ENCODE measurements at places on chromosomes 2 and 18. TPM values are rescaled to one million over a fixed set of nuclear protein-coding genes. Genes with fewer than 3 reads are reported as not detected.

The CTDSP1 gene
- 85.8 TPM for total RNA-seq

The COL4A3 gene
- not detected for total RNA-seq

The GALNT3 gene
- 1.9 TPM for total RNA-seq

The RFTN2 gene
- not detected for total RNA-seq

The ITGA6 gene
- total RNA-seq = 7.9 TPM

DNA sequence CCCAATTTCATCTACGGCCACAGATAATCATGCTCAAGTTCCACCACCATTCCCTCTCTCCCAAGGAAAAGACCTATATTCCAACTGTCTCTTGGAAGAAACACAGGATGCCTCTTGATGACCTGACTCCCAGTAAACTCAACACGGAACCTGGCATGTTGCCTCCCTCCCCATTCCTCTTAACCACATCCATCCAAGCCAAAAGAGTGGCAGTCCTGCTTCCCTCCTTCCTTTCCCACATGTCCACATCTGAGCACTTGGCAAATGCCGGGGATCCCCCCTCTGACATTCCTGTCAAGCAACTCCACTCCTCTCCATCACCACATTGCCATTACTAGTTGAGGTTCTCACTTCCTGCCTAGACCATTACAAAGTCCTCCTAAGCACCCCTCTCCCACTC lies 49.4 kb downstream of the PID1 start:
- no peak overlapping the region for H3K27ac ChIP-seq
- H3K4me1 ChIP-seq = no peaks in the 10 kb centered on the region
- H3K27me3 ChIP-seq = no peaks in the 10 kb centered on the region

GRCh38 chr2:238061315-238062202 lies 758 bp downstream of the SCLY start:
- H3K4me3 ChIP-seq = peak overlapping the region; percentile 81
- peaks cover 56% of the 10 kb centered on the region for H3K36me3 ChIP-seq
- peak overlapping the region; percentile 88 for H3K27ac ChIP-seq
- peaks cover 54% of the 10 kb centered on the region for H3K4me1 ChIP-seq

DNA sequence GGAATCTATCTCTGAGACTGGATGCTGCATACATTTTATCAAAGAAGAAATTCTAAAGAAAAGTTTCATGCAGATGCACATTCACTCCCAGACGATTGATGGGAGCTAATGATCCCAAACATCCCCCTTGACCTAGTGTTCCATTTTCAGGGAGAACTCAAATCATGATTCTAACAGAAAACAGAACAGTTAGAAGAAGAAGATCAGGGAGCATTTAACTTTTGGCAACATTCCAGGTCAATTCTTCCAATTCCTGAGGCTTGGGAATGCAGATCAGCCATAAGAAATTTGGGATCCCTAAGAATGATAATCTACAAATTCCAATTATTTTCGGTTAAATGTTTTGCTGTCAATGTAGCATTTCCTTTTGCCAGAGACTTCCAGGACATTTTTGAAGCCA lies 96.6 kb downstream of the CPO start:
- no peaks in the 10 kb centered on the region for H3K36me3 ChIP-seq
- peaks cover 5% of the 10 kb centered on the region for H3K27me3 ChIP-seq
- H3K4me1 ChIP-seq = no peaks in the 10 kb centered on the region

- no peak for DNase-seq
- H3K27ac ChIP-seq = no peak overlapping the region
- H3K36me3 ChIP-seq = peaks cover 73% of the 10 kb centered on the region
- peaks cover 68% of the 10 kb centered on the region for H3K4me1 ChIP-seq
- no peaks in the 10 kb centered on the region for H3K27me3 ChIP-seq
- H3K4me3 ChIP-seq = no peak overlapping the region
Observed at GRCh38 chr2:233359823-233360222, 5.5 kb downstream of the DGKD start.

DNA sequence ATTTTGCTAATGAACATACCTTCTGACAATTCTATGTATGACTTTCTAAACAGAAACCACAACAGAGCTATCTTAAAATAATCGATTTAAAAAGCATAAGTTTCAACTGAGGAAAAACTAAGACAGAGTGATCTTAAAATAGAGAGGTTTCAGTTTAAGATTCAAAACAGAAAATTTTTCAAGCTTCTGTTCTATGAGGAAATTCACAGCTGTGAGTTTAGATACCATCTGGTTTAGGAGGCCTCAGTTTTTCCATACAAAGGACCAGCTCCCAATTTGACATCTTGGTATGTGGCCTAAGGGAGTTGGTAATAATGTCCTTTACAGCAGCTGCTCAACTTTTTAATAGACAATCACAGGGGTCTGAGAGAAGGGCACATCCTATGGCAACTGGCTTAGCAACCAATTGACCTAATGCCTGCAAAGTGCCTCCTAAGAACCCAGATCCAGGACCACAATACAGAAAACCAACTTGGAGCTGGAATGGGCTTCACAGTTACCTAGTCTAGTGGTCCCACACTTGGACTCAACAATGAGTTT lies 39.7 kb downstream of the MDH1 start:
- no peaks in the 10 kb centered on the region for H3K36me3 ChIP-seq
- H3K27me3 ChIP-seq = peaks cover 8% of the 10 kb centered on the region
- no peak overlapping the region for H3K27ac ChIP-seq
- H3K4me3 ChIP-seq = no peak overlapping the region
- peaks cover 2% of the 10 kb centered on the region for H3K4me1 ChIP-seq
- no peak for DNase-seq

All from activated CD8-positive, alpha-beta T cell treated with anti-CD3 and anti-CD28 coated beads for 36 hours (primary cell).